T-cell (primary cell): ENCODE measurements at places on chromosomes 12 and 14. TPM values are rescaled to one million over a fixed set of nuclear protein-coding genes. Genes with fewer than 3 reads are reported as not detected.

GRCh38 chr14:98858158-98858557 is 413.8 kb downstream of the BCL11B start:
- H3K27ac ChIP-seq, result no peak overlapping the region
- H3K27me3 ChIP-seq, result peaks cover 18% of the 10 kb centered on the region
- no peaks in the 10 kb centered on the region for H3K36me3 ChIP-seq
- H3K4me1 ChIP-seq, result no peaks in the 10 kb centered on the region
- no peak for DNase-seq
- H3K4me3 ChIP-seq, result no peak overlapping the region

DNA sequence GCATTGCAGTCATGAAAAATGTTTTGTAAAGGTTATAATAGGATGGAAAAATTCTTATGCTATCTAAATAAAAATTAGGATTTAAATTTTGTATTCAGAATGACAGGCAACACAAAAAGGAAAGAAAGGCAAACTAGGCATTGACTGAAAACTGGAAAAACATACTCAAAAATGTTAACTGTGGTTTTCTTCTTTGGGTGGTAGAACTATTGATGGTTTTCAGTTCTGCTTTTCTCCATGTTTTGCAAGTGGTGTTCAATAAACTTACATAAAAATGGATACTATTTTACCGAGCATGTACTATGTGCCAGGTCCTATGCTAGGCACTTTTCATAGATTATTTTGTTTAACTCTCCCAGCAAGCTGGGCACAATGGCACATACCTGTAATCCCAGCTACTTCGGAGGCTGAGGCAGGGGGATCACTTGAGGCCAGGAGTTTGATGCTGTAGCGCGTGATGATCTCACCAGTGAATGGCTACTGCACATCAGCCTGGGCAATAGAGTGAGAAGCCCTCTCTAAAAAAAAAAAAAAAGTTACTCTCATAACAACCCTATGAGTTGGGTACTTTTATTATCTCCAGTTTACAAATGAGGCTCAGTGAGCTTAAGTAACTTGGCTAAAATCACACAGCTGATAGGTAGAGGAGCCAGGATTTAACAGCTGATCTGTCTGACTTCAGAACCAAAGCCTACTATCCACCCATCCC is 26.3 kb upstream of the TCP11L2 start:
- H3K4me3 ChIP-seq, result no peak overlapping the region
- no peak overlapping the region for H3K27ac ChIP-seq
- DNase-seq, result no peak
- no peaks in the 10 kb centered on the region for H3K36me3 ChIP-seq
- H3K4me1 ChIP-seq, result no peaks in the 10 kb centered on the region

- H3K4me3 ChIP-seq, result no peak overlapping the region
- no peaks in the 10 kb centered on the region for H3K27me3 ChIP-seq
- H3K4me1 ChIP-seq, result no peaks in the 10 kb centered on the region
- H3K36me3 ChIP-seq, result no peaks in the 10 kb centered on the region
Observed at GRCh38 chr12:47311568-47311967, 231.8 kb upstream of the AMIGO2 start.

- no peak overlapping the region for H3K27ac ChIP-seq
- DNase-seq, result no peak
- H3K36me3 ChIP-seq, result no peaks in the 10 kb centered on the region
- H3K4me3 ChIP-seq, result no peak overlapping the region
- peaks cover 27% of the 10 kb centered on the region for H3K27me3 ChIP-seq
Observed at GRCh38 chr12:124169577-124170284, 125.2 kb upstream of the RFLNA start.

GRCh38 chr12:7645395-7646177 is 20.1 kb downstream of the APOBEC1 start:
- peaks cover 11% of the 10 kb centered on the region for H3K4me1 ChIP-seq
- no peaks in the 10 kb centered on the region for H3K27me3 ChIP-seq

DNA sequence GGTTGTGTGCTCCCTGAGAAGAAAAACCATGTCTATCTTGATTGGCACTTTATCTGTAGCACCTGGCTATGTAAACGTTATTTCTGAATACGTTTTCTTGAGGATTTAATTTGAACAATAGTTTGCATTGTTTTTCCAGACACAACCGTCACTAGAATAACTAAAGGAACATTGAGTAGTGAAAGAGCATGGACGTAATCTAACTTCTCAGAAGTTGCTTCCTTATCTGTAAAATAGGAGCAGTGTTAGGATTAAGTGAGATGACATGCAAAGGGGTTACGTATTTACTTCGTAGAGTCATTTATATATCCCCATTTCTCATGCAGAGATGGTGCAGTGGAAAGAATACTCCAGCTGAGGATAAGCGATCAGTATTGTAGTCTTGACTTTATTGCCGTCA is 8.1 kb downstream of the AEBP2 start:
- H3K36me3 ChIP-seq, result no peaks in the 10 kb centered on the region
- no peak overlapping the region for H3K27ac ChIP-seq
- H3K27me3 ChIP-seq, result no peaks in the 10 kb centered on the region
- DNase-seq, result no peak
- H3K4me3 ChIP-seq, result no peak overlapping the region

DNA sequence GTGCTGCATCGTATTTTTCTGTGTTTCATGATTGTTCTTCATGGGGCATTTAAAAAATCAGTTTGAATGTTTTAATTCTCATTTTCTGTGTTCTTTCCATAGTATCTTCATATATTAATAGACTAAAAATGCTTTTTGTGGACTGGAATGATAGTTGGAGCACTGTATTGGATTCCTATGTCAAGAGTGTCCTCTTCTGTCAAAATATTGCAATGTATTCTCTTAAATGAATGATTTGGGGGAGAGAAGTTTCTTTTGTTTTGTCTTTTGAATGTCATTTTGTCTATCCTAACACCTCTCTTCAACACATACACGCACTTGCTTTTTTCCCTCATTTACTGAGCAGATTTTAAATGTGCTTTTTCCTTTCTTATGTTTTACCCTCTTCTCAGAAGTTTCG is 4.7 kb upstream of the EIF2S3B start:
- H3K4me1 ChIP-seq, result no peaks in the 10 kb centered on the region
- no peaks in the 10 kb centered on the region for H3K27me3 ChIP-seq
- no peaks in the 10 kb centered on the region for H3K36me3 ChIP-seq
- DNase-seq, result no peak
- H3K27ac ChIP-seq, result no peak overlapping the region

- no peak for DNase-seq
- no peaks in the 10 kb centered on the region for H3K27me3 ChIP-seq
- no peaks in the 10 kb centered on the region for H3K36me3 ChIP-seq
- peaks cover 14% of the 10 kb centered on the region for H3K4me1 ChIP-seq
- peak overlapping the region; percentile 80 for H3K27ac ChIP-seq
- peak overlapping the region; percentile 73 for H3K4me3 ChIP-seq
Observed at GRCh38 chr12:50222275-50222783, 55.2 kb upstream of the CERS5 start.

- H3K36me3 ChIP-seq, result no peaks in the 10 kb centered on the region
- H3K27me3 ChIP-seq, result peaks cover 11% of the 10 kb centered on the region
- no peak overlapping the region for H3K4me3 ChIP-seq
- peaks cover 21% of the 10 kb centered on the region for H3K4me1 ChIP-seq
Observed at GRCh38 chr14:55436931-55437330, 3.5 kb downstream of the TBPL2 start.

GRCh38 chr12:2563709-2564108 is 231.1 kb upstream of the FKBP4 start:
- no peak overlapping the region for H3K27ac ChIP-seq
- H3K27me3 ChIP-seq, result no peaks in the 10 kb centered on the region
- no peak for DNase-seq
- no peaks in the 10 kb centered on the region for H3K4me1 ChIP-seq

- H3K36me3 ChIP-seq, result no peaks in the 10 kb centered on the region
- peaks cover 2% of the 10 kb centered on the region for H3K27me3 ChIP-seq
- no peak within 1 kb of the TSS for H3K27ac ChIP-seq
- DNase-seq, result no peak
- no peak within 1 kb of the TSS for H3K4me3 ChIP-seq
- peaks cover 9% of the 10 kb centered on the region for H3K4me1 ChIP-seq
Observed at GRCh38 chr12:53049571-53050318, at the start of gene TNS2. Gene TNS2 (plus strand): TSS chr12:53050065. CDS start chr12:53050186, 121 bp downstream.

DNA sequence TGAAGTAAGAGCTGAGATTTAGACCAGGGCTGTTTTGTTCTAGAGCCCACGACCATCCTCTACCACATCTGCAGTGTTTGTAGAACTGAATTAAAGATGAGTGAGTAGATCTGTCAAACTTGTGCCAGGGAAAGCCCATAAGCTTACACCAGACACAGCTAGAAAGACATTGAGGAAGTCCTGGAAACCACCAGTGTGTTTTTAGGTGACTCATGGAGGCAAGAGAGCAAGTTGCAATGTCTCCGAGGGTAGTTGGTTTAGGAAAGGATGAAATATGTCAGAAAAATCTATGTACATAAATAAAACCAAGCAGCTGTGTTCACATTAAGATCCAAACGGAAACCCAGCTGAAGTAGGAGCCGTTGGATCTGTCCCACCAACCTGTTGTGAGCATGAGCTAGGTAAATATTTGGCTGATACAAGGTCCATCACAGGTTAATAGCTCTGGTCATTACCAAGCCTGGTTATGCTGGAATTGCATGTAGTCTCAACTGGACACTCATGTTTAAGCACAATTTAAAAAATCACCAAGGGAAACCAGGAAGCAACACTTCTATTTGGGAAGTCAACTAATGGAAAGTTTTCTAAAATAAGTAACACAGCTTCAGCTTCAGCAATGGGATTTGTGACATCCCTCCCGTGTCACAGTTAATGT is 49.9 kb upstream of the PLEKHG3 start:
- no peak overlapping the region for H3K27ac ChIP-seq
- H3K4me1 ChIP-seq, result no peaks in the 10 kb centered on the region
- H3K4me3 ChIP-seq, result no peak overlapping the region
- no peak for DNase-seq

- H3K27ac ChIP-seq, result no peak overlapping the region
- no peak overlapping the region for H3K4me3 ChIP-seq
- no peak for DNase-seq
- H3K4me1 ChIP-seq, result no peaks in the 10 kb centered on the region
- no peaks in the 10 kb centered on the region for H3K36me3 ChIP-seq
Observed at GRCh38 chr12:41943671-41944070, 201.0 kb downstream of the GXYLT1 start.

- no peak overlapping the region for H3K4me3 ChIP-seq
- H3K36me3 ChIP-seq, result no peaks in the 10 kb centered on the region
- H3K27me3 ChIP-seq, result no peaks in the 10 kb centered on the region
- no peaks in the 10 kb centered on the region for H3K4me1 ChIP-seq
- H3K27ac ChIP-seq, result no peak overlapping the region
Observed at GRCh38 chr12:87849074-87849473, 180.1 kb downstream of the C12orf50 start.

GRCh38 chr12:25264862-25265261 is 14.1 kb upstream of the KRAS start:
- no peak overlapping the region for H3K27ac ChIP-seq
- no peaks in the 10 kb centered on the region for H3K36me3 ChIP-seq

DNA sequence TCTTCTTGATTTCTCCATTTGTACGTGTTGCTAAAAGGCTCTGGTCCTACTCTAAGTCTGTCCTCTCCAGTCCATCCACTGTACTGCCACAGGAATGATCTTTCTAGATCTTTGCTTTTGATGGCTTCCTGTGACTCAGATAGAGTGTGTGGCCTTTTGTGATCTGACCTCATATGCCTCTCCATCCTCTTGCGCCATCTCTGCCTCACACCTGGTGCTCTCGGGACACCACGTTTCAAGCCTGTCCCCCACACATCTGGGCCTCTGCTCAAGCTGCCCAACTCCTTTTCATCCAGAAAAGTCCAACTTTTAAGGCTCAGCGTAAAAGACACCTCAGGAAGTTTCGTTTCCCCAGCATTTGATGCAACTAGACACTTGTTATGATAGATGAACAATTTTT is 39.0 kb downstream of the DCAF4 start:
- no peak for DNase-seq
- no peak overlapping the region for H3K27ac ChIP-seq
- no peaks in the 10 kb centered on the region for H3K4me1 ChIP-seq
- H3K36me3 ChIP-seq, result peaks cover 27% of the 10 kb centered on the region
- no peaks in the 10 kb centered on the region for H3K27me3 ChIP-seq
- no peak overlapping the region for H3K4me3 ChIP-seq

DNA sequence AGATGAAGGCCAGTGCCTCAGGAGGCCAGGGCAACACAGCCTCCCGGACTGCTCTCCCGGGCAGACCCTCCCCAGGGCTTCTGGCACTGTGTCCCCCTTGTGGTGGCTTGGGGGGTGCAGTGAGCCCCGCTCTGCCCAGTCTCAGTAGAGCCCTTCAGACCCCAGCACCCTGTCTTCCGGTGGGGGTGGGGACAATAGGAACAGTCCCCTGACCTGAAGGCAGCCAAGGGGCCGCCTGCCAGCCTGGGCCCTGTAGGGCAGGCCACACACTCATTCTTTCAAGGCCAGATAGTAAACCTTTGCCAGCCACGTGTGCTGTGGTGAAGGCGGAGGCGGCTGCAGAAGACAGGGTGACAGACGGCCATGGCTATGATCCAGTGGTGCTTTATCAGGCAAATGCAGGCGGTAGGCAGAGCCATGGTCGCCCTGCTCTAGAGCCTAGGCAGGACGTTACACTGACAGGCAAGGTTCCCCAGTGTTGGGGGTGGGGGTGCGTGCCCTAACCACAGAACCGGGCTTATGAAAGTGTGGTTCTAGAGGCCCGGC is 15.0 kb downstream of the ZFYVE21 start:
- no peak overlapping the region for H3K27ac ChIP-seq
- H3K4me3 ChIP-seq, result no peak overlapping the region
- H3K36me3 ChIP-seq, result peaks cover 28% of the 10 kb centered on the region
- no peaks in the 10 kb centered on the region for H3K4me1 ChIP-seq

DNA sequence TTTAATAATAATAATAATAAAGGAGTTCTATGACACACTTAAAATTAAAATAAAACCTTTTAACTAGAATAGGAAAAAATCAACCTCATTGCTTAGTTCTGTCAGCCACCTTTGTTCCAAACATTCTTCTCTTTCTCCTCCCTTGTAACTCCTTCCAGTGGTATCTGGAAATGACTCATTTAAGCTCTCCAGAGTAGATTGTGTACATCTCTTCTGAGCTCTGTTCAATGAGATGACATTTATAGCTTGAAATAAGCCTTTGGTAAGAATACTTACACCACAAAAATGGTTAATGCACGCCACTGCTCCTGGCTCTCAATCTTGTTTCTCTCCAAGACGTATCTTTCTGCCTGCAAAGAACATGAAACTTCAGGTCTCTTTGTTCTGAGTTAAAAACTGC is 70.3 kb downstream of the STAB2 start:
- H3K4me1 ChIP-seq, result no peaks in the 10 kb centered on the region
- no peak overlapping the region for H3K4me3 ChIP-seq
- H3K27ac ChIP-seq, result no peak overlapping the region
- no peak for DNase-seq

The RPL10L gene
- not detected for total RNA-seq

The TMEM119 gene
- total RNA-seq, result 0.13 TPM

The GSG1 gene
- total RNA-seq, result not detected

The EPYC gene
- not detected for total RNA-seq

The WDHD1 gene
- total RNA-seq, result 4.2 TPM

The MSI1 gene
- total RNA-seq, result not detected

The CAPS2 gene
- total RNA-seq, result 4.7 TPM

The ZC2HC1C gene
- total RNA-seq, result not detected

The PMEL gene
- total RNA-seq, result not detected

The B4GALNT3 gene
- total RNA-seq, result 2.8 TPM
